Activated naive CD4-positive, alpha-beta T cell treated with anti-CD3 and anti-CD28 coated beads, Interleukin-2, amount 10 ng/mL, durations not matched to agents 5 hours and 36 hours (primary cell): ENCODE measurements at places on chromosomes 12 and 14. TPM values are rescaled to one million over a fixed set of nuclear protein-coding genes. Genes with fewer than 3 reads are reported as not detected.

The DLST gene
- total RNA-seq = 99.2 TPM

The ATP2A2 gene
- 114 TPM for total RNA-seq

The MGP gene
- not detected for total RNA-seq

The NAV3 gene
- total RNA-seq = not detected

The GZMH gene
- 3.0 TPM for total RNA-seq
